ENCODE measurements at places on chromosomes 5 and 9. TPM values are rescaled to one million over a fixed set of nuclear protein-coding genes. Genes with fewer than 3 reads are reported as not detected.
A peak's percentile ranks its signal among the peaks of the same experiment; 100 is the strongest.

CEL gene
- polyA plus RNA-seq, result 3.2 TPM

CDX1 gene
- 1.3 TPM for polyA plus RNA-seq

- DNase-seq, result no peak
These were observed 1237.3 kb upstream of the C9orf72 start for GRCh38 chr9:28810388-28811075.

GRCh38 chr5:169100735-169101075, 200.2 kb downstream of the SLIT3 start:
- DNase-seq, result no peak

DNA sequence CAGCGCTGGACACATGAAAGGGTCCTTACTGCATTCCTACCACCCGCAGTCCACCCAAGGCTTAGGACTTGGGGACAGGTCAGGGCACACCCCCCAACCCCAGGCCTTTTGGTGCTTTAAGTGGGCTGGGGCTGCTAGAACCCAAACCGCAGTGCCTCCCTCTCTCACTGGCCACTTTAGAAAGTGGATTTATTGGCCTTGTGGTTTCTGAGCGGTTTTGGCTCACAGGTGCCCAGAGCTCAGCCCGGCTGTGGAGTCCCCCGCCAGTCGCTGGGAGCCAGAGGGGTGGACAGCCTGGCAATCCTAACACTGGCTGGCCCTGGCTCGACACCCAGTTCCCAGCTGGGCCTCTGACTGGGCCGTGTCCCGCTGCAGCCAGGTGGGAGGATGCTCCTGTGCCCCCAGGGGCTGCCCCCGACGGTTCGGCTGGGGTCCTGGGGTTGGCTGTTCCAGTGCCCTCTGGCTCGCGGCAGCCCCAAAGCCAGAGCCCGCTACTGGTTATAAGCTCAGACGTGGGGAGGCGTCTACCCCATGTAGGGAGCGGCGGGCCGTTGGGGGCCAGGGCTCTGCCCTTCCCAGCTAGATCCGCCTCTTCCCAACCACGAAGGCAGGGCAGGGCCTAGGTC, 65.2 kb upstream of the RNU6ATAC start:
- DNase-seq, result no peak

DNA sequence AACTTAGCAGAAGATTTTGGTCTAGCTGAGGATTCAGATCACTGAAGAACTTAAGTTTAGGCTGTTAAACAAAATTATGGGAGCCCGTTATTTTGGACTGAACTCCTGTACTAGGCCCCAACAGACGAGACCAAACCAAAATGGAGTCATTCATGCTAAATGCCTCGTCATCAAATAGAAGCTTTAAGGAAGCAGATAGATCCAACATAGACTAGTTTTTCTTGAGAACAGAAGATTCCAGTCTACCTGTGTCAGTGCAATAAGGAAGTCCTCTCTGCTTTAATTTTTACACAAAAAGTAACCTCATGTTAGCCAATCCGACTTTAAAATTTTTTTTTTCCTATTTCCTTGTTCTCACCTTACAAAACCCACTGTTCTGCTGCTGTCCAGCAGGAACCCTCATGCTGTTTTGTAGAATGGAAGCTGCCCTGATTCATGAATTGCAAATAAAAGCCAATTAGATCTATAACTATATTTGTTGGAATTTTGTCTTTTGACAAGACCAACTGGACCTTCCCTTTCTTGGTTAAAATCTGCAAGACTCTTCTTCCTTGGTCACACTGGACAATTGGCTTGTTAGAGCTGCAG, 29.0 kb upstream of the GOLM1 start:
- no peak for DNase-seq

- no peak for DNase-seq
These were observed 176.3 kb upstream of the MEF2C start for GRCh38 chr5:89059274-89059673.

- peak; percentile 59 for DNase-seq
These were observed 8.0 kb upstream of the FXN start for GRCh38 chr9:69027355-69028097.

DNA sequence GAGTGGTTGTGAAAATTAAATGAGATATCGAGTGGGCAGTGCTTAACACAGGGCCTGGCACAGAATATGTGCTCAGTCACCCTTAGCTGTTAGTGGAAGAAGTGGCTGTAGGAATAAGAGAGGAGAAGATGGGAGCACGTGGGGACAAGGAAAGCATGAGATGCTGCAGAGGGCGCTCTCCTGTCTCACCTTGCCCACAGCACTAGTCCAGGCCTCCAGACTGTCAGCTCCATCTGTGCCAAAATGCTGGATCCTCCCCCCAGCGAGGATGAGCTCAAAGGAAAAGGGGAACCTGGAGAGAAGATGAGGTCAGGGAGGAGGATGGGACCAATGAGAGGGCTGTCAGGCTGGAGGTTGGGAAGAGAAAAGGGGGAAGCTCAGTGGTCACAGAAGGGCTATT, 12.5 kb downstream of the ARAP3 start:
- DNase-seq, result no peak

- DNase-seq, result no peak
These were observed 17.0 kb upstream of the ISOC1 start for GRCh38 chr5:129077433-129078075.

DNA sequence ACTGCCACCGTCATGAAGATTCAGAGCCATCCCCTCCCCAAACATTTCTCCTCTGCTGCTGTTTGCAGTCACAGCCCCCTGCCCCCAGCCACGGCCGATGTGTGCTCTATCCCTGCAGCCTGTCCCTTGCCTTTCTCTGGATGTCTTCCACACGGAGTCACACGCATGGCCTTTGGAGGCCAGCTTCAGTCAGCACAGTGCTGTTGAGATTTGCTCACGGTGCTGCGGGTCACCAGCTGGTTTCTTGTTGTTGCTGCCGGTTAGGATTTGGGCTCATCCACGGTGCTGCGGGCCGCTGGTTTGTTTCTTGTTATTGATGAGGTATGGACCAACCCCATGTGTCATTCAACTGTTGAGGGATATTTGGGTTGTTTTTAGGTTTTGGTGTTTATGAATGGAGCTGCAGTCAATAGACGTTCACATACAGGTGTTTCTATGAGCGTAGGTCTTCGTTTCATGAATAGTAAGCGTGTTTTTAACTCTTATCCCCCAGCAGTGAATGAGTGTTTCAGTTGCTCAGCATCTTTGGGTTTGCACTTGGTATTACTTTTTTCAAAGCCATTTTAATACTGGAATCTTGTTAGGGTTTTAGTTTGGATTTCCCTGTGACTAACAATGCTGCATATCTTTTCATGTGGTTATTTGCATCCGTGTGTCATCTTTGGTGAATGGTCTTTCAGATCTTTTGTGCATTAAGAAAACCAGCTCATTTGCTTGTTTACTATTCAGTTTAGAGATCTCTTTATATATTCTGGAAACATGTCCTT, 57.6 kb downstream of the AHRR start:
- no peak for DNase-seq

- no peak for DNase-seq
These were observed 278.0 kb upstream of the GRIA1 start for GRCh38 chr5:153212471-153212870.

- DNase-seq, result no peak
These were observed 12.5 kb downstream of the COMMD10 start for GRCh38 chr5:116097301-116097700.

DNA sequence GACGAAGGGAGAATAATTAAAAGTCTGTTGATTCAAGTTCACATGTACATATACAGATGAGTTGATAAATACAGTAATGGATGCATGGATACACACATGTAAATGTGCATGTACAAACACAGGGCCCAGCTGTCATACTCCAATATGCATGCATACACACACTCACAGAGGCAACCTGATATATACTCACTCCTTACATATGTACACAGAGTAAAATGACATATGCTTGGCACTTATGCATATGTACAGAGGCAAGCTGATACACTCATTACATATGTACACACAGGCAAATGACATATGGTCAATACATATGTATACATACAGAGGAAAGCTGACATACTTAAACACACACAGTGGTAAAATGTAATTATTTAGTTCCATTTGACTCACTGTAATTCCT, 7.2 kb upstream of the TMEFF1 start:
- no peak for DNase-seq

DNA sequence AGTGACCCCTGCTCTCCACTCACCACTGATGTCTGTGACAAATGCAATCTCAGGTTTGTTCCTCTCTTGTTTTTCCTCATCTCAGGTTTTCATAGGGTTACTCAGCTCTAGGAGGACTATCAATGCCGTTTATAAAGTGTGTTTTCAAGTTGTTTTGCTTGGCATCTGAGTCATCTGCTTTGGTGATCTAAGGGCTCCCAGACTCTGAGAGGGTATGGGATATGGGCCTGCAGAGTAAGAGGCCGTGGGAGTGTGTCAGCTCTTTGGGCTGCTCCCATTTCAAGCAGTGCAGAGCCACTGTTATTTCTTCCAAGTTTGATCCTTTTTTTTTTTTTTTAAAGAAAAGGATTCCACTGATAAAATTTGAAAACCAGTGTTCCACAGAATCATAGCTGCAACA, 46.3 kb downstream of the NNT start:
- no peak for DNase-seq

DNA sequence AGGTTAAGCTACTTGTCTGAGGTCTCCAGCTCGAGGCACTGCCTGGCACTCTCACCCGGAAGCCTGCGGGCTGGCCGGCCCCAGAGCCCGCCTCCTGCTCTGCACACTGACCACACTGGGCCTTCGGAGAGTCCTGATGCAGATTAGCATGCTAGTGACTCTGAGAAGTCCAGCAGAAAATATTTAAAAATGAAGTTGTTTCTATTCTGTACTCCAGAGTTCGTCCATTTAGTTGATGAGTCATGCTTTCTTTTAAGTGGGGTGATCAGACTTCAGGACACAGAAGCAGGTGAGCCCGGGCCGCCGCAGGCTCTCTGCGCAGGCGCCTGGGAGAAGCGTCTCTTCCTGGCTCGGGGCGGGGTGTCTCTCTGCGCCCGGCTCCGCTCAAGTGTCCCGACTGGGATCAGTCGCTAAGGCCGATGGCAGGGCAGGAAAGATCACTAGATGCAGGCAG, 32.5 kb downstream of the FAM240B start:
- no peak for DNase-seq

GRCh38 chr9:133848471-133849109, 110.4 kb upstream of the SARDH start:
- no peak for DNase-seq

Measured in thymus (tissue), 14 donors.